Hair follicle dermal papilla cell (primary cell): ENCODE measurements at places on chromosomes 11 and 22. TPM values are rescaled to one million over a fixed set of nuclear protein-coding genes. Genes with fewer than 3 reads are reported as not detected.

The SCARF2 gene
- 38.5 and 40.1 TPM in 2 replicates for total RNA-seq

The PRODH gene
- under 0.01 and 0.24 TPM in 2 replicates for total RNA-seq

The SPI1 gene
- not detected in 2 replicates for total RNA-seq

The CHADL gene
- total RNA-seq: 1.1 and 1.7 TPM in 2 replicates

The SRPRA gene
- total RNA-seq: 107 and 118 TPM in 2 replicates

The ISX gene
- not detected in 2 replicates for total RNA-seq

The FREY1 gene
- total RNA-seq: 1.5 TPM in 2 replicates

The KRTAP5-1 gene
- not detected in 2 replicates for total RNA-seq

The VSIG2 gene
- not detected in 2 replicates for total RNA-seq

The CTTN gene
- 367 and 375 TPM in 2 replicates for total RNA-seq

The VPREB1 gene
- not detected in 2 replicates for total RNA-seq

The MMP13 gene
- total RNA-seq: 1.2 and 2.8 TPM in 2 replicates

The USP2 gene
- total RNA-seq: 0.24 and 0.32 TPM in 2 replicates

The APOA4 gene
- not detected in 2 replicates for total RNA-seq

The OTOG gene
- not detected in 2 replicates for total RNA-seq

The IGLL1 gene
- not detected in 2 replicates for total RNA-seq

The CRYBB3 gene
- total RNA-seq: not detected in 2 replicates

The MAML2 gene
- 31.2 and 33.4 TPM in 2 replicates for total RNA-seq

The OR8G5 gene
- total RNA-seq: not detected in 2 replicates

The MYO7A gene
- under 0.01 TPM in 1 of 2 replicates, not detected in the other for total RNA-seq

The PDHX gene
- total RNA-seq: 32.4 and 34.1 TPM in 2 replicates

The DEFB131B gene
- not detected in 2 replicates for total RNA-seq

The C22orf31 gene
- not detected in 2 replicates for total RNA-seq

The OR10D3 gene
- not detected in 2 replicates for total RNA-seq

The KCNJ1 gene
- total RNA-seq: 0.12 TPM in 1 of 2 replicates, not detected in the other

The C11orf42 gene
- 0.16 TPM in 1 of 2 replicates, not detected in the other for total RNA-seq

The P2RX6 gene
- total RNA-seq: 11.5 and 14.0 TPM in 2 replicates

The CDPF1 gene
- 15.6 and 17.0 TPM in 2 replicates for total RNA-seq

The INS gene
- not detected in 2 replicates for total RNA-seq

The PRDM11 gene
- total RNA-seq: 10.9 and 13.8 TPM in 2 replicates

The LDHAL6A gene
- total RNA-seq: not detected in 2 replicates

The STIP1 gene
- total RNA-seq: 110 and 125 TPM in 2 replicates

The HEPHL1 gene
- not detected in 2 replicates for total RNA-seq

The SAA2 gene
- not detected in 2 replicates for total RNA-seq

The TPBGL gene
- not detected in 2 replicates for total RNA-seq
